ENCODE measurements at places on chromosomes 7 and 10.

DNA sequence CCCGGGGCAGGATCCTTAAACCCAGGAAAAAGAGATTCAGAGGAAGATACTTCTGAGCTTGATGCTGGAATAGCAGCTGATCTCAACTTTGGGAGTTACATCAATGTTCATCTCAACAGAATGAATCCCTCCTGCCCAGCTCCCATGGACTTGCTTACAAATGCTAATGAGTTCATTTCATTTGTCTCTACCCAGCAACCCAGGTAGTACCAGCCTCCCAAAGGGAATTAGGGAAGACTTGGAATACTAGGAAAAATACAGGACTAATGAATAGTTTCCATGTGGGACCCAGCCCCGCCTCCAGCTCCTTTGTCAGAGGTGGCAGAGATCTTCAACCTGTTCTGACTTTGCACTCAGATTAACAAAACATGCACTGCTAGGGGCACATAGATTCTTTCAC is 22.1 kb upstream of the TCF7L2 start:
- DNase-seq, result no peak

- DNase-seq, result no peak
These were observed 363.3 kb downstream of the SEMA3D start for GRCh38 chr7:84823530-84823929.

- DNase-seq, result no peak
These were observed 90.9 kb downstream of the TPST1 start for GRCh38 chr7:66296001-66296521.

DNA sequence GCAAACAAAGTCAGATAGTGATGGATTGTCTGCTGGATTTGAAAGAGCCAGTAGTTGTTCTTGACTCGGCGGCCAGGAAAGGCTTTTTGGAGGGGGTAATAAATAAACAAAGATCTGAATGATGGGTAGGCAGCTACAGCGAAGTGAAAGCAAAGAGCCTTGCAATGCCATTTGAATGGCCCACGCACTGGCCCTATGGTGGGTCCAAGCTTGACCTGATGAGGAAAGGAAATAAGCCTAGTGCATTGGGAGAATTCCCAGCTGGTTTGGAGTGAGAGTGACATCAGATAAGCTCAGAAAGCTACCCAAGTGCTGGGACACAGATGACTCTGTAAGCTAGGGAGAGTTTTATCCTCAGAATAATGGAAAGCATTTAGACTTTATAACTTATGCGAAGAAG is 365.2 kb downstream of the PLXDC2 start:
- no peak for DNase-seq

- no peak for DNase-seq
These were observed 314.9 kb upstream of the STEAP1 start for GRCh38 chr7:89839329-89839728.

DNA sequence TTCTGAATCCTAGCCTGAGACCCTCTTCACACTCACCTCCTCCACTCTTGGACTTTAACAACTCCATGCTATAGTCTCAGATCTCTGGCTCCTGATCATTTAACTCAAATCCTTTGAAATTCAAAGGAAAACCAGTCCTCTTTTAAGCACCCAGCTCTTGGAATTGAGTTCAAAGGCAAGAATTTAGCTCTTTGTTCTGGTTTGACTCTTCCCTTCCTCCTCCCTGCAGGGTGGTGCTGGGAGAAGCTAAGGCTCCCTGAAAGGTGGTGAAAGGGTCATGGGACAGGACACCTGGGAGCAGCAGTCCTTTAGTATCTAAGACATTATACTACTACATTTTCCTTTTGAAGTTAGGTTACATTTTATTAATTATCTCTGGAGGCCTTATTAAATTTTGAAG is 259.4 kb downstream of the CCSER2 start:
- DNase-seq, result no peak

DNA sequence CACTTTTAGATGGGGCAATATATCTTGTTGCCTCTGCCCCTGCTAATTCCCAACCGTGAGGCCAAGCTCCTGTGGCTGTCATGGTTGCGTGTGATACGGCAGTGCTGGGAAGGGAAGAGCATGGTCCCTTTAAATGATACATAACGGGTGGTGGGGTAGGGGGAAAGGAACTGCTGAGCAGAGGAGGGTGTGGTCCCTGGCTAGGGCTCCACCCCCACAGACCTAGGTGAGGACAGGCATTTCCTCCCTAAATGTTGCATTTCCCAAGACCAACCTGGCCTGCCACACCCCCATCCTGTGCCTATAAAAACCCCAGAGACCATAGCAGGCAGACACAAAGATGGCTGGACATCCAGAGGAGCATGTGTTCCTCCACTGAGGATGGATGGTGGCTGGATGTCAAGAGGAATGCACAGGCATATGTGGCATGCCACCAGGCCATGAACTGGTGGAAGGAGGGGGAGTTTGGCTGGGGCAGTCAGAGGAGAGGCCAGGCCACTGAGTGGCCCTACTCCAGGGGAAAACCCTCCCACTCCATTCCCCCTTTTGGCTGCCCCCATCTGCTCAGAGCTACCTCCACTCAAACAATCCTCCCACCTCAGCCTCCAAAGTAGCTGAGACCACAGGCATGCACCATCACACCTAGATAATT is 104.0 kb downstream of the PLXDC2 start:
- no peak for DNase-seq

DNA sequence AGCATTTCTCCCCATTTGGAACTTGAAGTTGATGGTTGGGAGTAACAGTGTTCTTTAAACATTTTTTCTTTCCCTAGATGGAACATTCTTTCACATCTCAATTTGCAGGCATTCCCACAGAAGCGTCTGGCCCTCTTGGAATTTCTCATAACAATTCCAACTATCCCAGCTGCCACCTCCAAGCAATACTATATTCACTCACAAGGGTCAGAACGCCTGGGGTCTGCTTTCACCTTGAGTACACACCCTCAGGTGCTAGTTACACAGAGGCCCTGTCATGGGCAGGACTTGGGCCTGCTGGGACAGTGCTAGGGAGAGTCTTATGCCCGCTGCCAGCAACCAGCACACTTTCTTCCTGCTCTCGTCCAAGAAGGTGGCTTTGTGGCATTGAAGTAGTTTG is 136.5 kb downstream of the JCAD start:
- DNase-seq, result no peak

DNA sequence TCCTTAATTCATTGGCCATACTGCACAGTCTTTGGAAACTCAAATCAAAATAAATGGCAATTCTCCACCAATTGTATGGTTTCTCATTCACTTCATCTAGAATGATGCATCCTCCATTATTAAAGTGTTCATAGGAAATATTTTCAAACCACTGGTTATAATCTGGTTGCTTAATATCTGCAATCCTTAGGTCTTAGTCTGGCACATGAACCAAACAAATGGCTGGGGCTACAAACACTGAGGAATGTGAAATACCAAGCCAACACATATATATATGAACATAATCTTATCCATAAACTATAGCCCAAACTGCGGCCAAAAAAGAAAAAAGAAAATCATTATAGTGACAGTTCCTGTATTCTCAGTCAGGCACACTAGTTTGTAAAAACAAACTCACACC is 5.7 kb upstream of the MSS51 start:
- no peak for DNase-seq

GRCh38 chr10:15290150-15290549 is 80.9 kb downstream of the FAM171A1 start:
- no peak for DNase-seq

GRCh38 chr10:77888356-77888703 is 38.2 kb downstream of the DLG5 start:
- no peak for DNase-seq

DNA sequence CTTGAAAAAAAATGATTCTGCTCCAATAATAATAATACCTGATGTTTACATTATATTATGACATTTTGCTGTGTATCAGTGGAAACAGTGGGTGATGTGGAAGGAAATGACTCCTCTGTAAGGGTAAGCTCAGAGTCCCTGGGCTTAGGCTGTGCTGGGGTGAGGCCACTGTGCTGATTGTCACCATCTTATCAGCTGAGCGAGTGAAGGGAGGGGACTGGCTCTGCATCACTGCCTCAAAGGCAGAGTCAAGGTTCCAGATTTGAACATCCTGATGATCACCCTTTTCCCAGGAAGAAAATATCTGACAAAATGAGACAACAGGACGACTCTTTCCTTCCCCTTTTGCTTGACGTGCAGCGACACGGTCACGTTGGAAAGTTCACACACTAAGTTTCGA is 24.0 kb upstream of the HABP2 start:
- DNase-seq, result no peak

DNA sequence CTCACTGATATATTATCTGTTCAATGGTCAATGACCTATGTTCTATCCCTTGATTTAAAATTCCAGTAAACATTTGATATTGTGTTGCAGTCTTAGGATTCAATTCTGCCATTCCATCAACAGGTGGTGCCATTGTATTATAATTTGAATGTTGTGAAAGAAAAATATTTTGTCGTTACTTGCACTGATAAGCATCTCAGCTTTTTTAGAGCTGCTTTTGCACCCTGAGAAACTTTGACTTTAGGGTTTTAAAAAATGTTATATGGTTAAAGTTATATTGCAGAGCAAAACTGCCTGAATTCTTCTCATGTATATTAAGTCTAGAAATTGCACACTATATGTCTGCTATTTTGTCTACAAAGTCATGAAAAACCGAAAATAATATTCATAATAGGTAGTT is 18.8 kb upstream of the MINDY3 start:
- no peak for DNase-seq

Measured in NK-92 treated with Interleukin-12 subunit alpha and Interleukin-12 subunit beta, amount 100 ng/mL, for 24 hours (cell line).